ENCODE measurements at places on chromosomes 2 and 18.

- DNase-seq, result no peak
Observed at GRCh38 chr2:216710551-216711301, 15.4 kb upstream of the IGFBP5 start.

GRCh38 chr2:61013382-61013781, 4.1 kb upstream of the PEX13 start:
- DNase-seq, result no peak

DNA sequence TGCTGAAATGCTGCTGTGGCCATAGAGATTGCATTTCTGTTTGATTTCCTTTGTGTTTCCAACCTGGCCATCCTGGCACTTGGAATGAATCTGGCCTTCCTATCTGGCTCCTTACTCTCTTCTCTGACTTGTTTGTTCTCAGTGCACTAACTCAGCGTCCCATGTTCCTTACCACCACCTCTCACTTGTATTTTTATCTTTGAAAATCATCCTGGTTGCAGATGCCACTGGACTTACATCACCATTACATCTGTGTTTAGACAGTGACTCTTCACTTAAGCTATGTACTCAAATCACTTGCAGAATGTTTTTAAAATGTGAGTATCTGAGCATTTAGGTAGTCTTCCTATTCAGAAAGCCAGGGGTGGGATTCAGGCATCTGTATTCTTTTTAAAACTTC, 239.5 kb downstream of the WDR7 start:
- no peak for DNase-seq

GRCh38 chr2:36469106-36469477, 113.5 kb downstream of the CRIM1 start:
- no peak for DNase-seq

DNA sequence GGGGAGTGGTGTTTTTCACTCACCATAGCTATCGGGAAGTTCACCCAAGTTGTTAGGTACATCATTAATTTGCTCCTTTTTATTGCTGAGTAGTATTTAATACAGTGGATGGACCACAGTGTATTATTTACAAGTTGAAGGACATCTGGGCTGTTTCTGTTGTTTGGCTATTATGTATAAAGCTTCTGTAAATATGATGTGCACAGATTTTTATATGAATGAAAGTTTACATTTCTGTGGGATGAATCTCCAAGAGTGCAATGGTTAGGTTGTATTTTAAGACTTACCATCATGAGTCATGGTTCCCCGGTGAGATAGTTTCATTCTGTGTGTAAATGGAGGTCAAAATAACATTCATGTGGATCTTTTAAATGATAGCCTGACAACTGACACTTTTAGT, 337.4 kb downstream of the PTPRM start:
- DNase-seq, result no peak

DNA sequence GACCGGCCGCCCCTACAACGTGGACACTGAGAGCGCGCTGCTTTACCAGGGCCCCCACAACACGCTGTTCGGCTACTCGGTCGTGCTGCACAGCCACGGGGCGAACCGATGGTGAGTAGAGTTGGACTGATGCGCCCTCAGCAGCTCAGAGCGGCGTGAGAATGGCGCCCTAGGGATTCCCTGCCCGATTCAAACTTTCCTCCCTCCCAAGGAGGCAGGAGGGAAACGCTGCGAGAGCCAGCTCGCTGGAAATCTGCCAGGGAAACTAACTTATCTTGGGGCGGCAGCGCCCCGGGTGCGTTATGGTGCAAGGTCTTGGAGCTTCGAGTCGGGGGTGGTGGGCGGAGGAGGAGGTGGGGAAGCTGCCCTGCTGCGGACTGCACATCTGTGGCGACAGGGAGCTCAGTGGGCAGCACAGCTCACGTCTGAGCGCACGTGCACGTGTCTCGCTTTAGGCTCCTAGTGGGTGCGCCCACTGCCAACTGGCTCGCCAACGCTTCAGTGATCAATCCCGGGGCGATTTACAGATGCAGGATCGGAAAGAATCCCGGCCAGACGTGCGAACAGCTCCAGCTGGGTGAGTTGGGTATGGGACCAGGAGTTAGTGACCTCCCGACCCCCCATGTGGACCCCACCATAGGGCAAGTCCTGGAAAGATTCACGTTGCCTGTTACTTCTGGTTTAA, 697 bp downstream of the ITGA4 start:
- DNase-seq, result no peak

DNA sequence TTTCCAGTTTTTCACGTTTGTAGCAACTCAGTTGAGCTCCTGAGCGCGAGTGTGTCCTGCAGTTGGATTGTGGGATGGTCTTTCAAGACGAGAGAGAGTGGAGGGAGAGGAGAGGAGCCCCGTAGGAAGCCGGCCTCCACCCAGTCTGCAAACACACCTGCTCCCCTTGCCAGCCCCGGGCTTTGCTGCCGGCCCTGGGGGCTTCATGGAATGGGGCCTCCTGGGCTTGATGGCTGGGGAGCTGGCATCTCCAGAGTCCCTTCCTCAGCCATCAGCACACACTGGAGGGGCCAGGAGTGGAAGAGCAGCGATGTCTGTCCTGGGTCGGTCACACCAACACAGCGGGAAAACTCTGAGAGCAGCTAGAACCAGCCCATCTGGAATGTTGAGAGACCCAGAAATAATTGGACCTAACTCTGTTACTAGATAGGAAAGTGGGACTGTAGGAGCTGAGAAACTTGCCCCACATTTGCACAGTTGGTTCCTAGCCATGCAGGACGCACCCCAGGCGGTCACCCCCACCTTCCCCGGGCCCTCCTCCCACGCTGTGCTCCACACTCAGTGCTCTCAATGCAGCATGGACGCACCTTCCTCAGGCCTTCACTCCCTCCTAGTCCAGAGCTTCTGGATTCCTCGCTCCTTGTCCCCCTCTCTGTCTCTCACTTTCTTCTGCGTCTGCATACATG, 69.6 kb downstream of the PTGR3 start:
- no peak for DNase-seq

DNA sequence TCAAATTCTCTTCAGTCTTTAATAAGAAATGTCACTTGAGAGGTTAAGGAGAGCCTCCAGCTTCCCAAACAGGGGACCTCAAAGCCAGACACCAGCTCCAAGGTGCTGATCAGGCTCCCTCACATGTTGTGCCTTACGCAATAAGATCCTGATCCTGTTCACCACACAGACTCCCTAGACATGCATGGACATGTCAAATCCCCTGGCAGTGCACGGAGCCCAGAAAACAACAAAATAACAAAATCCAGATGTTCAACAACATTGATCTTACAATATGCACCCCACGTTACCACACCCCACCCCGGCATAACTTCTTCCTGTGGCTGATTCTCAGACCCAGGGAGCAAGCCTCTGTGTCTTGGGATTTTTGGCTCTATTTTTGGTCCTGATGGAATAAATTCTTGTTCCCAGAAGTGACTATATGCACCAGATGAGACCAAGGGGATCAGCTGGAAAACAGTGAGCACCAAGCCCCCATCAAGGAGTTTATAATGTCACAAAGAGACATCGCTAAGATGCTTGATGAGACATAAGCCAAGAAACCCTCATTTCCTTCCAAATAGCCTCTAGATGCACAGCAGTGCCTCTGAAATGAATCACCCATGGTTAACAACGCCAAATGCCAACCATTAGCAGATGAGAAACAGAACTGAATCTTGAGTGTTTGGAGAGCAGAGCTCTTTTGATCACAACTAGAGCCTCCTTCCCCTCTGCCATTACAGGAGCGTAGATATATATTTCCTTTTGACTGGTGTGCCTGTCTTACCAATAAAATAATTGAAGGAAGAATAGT, 198.2 kb downstream of the PRKCE start:
- DNase-seq, result no peak

GRCh38 chr18:23956483-23956882, 58.1 kb upstream of the TTC39C start:
- DNase-seq, result no peak

DNA sequence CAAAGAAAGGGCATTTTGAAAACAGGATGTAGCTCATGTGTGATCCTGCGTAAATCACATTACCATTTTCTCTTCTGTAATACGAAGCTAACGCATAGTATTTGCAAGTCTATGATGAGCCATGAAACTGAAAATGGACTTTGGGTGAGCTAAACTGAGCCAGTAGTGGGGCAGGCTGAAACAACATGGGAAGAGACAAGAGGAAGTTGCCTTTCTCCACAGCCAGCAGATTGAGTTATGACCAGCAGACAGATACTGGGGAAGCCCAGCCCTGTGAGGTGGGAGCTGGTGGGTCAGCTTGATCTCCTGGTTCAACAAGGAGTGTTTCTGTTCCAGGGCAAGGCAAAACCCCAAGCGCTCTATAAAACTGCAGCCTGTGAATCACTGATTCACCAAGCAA, 11.8 kb downstream of the CYRIA start:
- DNase-seq, result no peak

- DNase-seq, result no peak
Observed at GRCh38 chr2:79833235-79833878, 320.5 kb downstream of the CTNNA2 start.

DNA sequence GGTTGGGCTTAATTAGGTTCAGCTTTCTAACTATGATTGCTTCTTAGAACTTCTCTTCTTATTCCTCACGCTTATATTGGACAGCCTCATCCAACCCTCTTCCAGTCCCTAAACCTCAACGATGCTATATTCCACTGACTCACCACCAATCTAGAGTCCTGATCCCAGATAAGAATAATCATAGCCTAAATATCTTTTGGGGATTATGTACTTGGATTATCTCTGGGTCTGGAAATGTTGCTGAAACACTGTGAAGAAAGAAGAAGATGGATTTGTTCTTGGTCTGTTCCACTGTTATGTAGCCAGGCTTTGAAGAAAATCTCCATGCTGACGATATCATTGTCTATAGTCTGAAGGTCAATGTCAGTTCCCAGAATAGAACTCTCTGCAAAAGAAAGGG, 26.9 kb downstream of the DOK1 start:
- no peak for DNase-seq

DNA sequence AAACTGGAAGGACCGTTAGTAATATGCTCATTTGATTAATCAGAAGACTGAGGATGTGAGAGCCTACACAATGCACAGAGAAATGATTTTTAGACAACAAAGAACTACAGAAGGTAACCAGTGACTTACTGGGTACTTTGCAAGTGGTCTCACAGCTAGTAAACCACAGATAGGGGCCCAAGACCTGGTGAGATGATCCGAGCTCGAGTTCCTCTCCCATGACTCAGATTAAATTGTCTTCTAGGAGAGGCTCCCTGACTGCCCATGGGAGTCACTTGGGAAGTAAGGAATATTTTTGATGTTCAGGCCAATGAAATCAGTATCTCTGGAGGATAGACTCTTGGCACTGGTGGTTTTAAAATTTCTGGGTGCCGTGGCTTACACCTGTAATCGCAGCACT, 220.2 kb downstream of the CLIP4 start:
- no peak for DNase-seq

GRCh38 chr2:8646731-8647461, 35.0 kb upstream of the ID2 start:
- DNase-seq, result no peak

DNA sequence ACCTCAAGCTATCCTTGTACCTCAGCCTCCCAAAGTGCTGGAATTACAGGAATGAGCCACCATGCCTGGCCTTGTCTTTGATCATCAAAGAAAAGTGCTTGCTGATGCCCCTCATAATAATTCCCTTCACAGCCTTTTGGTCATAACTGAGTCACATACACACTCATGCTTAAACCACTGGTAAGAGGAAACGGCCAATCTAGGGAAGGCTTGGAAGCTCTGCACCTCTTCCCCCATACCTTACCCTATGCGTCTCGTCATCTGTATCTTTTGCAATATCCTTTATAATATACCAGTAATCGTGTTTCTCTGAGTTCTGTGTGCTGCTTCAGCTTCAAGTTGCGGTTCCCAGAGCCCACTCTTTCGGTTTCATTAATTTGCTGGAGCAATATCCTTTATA, 4.8 kb upstream of the RNF138 start:
- no peak for DNase-seq

GRCh38 chr18:69982417-69982816, 34.7 kb upstream of the CD226 start:
- no peak for DNase-seq

DNA sequence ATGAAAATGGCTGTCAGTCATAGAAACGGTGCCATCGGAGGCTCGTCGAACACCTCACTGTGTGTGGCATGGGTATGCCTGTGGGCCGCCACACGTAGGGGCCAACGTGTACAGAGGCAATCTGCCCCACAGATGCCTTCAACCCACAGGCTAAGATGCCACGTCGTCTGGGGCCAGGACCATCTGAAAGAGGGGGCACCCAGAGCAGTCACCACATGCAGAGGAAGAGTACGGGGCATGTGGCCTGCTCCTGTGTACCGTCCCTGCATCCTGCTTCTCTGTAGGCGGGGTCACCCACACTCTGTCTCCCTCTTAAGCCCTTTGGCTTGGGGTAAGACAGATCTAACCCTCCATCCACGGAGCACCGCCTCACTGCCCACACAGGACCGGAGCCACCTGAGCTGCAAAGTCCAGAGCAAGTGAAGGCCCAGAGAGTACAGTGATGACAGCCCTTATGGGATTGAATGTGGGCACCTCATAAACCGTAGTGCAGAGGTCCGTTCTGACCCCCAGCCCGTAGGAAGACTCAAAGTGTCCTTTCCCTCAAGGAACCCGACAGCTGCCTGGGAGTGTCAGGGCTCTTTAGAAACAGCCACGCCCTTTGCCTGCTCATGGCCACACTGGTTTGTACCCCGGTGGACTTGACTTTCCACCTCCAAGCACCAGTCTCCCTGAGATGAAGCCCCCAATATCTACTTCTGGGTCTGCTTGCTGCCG, 66.2 kb downstream of the TWIST2 start:
- DNase-seq, result no peak

DNA sequence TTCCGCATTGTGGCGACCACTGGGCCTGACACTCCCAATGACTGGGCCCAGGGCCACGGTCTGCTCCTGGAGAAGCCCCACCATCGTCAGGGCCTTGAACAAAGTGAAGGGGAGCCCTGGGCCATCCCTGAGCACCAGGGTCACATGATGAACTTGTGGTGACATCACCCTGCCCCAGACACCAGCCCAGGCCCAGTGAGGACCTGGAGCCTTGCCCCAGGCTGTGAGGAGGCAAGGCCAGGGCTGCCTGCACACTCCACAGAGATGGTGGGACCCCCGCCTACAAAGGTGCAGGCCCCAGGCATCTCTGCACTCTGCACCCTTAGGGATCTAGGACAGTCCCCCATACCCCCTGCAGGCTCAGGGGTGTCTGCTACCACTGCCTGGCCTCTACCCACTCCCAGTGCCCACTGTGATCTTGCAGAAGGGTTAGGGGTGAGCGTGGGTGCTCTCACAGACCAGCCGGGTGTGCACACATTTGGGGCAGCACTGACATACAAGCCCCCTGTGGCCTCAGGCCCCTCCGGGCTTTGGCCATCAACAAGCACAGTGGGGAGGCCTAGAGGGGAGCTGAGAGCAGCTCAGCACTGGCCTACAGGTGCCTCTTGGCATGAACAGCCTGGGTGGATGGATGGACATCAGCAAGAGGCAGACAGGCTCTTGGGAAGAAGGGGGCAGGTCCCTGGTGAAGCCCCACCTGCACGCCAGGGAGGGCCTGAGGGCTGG, 624.0 kb upstream of the LRRTM4 start:
- no peak for DNase-seq

Data from HuH-7.5 (cell line).